ENCODE measurements at places on chromosomes 2 and 18.

DNA sequence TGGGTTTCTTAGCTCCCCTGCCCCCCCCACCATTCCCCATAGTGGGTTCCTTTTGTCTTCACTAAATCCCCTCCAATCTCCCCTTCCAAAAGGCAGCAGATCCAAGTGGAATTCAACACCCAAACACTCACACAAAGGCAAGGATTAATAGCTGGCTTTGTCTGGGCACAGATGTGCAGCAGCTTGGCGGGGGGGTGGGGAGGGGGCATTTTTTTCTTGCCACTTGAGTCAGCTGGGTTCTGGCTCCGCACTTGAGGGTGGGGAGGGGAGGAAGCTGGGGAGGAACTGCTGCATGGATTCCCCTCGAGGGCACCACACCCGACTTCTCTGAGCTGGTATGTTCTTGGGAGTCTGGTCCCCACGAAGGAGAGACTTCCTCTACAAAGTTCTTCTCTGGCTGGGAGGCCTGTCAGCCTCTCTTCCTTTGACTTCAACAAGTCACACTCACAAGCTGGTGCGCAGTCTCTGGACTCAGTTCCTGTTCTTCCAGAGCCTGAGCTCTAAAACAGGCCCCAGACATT lies 36.0 kb downstream of the SERTAD2 start:
- DNase-seq, result no peak

DNA sequence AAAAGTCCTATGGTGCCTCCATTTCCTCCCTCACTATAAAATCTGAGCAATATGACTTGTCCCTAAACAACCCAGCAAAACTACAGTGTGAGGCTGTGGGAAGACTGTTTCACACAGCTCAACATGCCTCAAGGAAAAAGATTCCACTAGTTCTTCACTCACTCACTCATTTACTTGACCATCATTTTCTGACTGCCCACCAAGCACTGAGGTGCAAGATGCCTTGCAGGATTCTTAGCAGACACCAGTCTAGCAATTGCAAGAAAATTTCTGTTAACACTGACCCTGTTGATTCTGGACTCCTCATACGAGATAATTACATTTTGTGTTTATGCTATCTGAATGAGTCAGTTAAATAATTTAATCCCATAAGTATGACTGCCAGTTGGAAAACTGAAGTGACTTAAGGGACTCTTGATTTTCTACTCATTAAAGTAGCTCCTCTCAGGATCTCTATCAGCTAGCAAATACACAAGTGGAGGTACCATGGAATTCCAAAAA lies 51.9 kb upstream of the PCBP1 start:
- no peak for DNase-seq

- no peak for DNase-seq
Observed at GRCh38 chr2:603427-603826, 73.8 kb downstream of the TMEM18 start.

DNA sequence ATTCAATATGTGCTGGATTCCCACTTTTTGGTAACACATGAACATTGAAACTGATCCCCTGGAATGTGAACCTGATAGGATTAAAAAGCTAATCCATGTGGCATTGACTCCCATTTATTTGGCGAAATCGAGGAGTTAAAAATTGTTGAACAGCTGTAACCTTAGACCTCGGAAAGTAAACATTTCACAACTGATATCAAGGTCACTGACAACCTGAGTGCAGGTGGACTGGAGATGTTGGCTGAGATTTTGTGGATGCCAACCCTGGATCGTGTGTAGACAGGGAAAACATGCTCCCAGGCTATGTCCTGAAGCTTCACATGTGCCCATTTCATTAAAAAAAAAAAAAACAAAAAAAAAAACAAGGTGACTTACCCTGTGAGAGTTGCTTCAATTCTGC lies 204.8 kb downstream of the SETBP1 start:
- DNase-seq, result no peak

- DNase-seq, result no peak
Observed at GRCh38 chr2:137969418-137969765, 5.1 kb downstream of the HNMT start.

GRCh38 chr18:3083766-3084165 lies 70.8 kb upstream of the LPIN2 start:
- no peak for DNase-seq

GRCh38 chr2:216064014-216064630 lies 17.5 kb downstream of the PECR start:
- DNase-seq, result no peak

GRCh38 chr2:52264488-52264887 lies 1232.6 kb upstream of the NRXN1 start:
- DNase-seq, result no peak

DNA sequence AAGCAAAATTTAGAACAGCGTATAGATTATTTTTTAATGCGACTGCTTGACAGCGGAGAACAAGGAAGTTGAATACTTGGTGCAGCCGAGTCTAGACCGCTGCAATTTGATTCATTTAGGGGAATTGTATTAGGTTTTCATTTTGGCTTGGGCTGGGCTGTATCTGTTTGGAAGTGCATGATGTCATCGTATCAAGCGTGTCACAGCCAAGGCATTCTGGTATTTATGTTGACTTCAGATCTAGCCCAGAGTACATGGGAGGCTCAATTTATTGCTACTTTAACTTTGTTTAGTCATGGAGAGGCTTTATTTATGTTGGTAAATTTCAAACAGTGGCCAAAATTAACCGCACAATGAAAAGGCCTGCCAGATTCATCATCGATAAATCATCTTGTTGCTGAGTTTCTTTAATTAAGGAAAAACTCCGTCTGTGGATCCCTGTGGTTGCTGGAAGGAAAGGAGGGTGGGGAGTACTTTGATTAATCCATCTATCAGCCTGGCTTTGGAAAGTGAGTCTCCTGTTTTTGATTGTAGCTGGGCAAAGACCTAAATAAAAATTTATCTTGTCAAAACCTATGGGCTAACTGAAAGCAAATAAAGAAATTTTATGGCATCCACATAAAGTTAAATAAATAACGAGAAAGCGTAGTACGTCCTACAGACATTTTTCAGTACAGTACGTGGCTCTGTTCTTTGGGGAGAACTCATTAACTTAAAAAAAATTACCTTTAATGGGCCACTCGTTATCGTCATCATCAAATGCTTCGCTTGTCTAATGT lies 230.4 kb upstream of the SPRED2 start:
- no peak for DNase-seq

DNA sequence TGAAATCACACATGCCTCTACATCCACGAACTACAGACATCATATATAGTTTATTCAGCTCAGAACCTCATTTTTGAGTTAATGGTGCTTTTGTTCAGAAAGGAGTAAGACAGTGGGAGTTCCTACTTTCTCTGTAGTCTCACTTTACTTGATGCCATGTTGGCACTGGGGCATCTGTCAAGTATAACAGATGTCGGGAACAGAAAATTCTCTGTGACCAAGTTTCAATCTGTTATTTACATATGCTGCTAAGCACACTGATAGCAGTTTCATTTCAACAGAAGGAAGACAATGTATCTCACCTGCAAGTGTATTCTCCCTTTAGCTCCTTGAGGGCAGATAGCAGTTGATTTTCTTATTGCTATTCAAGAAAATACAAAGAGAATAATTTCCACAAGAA lies 774.1 kb downstream of the METTL4 start:
- no peak for DNase-seq

DNA sequence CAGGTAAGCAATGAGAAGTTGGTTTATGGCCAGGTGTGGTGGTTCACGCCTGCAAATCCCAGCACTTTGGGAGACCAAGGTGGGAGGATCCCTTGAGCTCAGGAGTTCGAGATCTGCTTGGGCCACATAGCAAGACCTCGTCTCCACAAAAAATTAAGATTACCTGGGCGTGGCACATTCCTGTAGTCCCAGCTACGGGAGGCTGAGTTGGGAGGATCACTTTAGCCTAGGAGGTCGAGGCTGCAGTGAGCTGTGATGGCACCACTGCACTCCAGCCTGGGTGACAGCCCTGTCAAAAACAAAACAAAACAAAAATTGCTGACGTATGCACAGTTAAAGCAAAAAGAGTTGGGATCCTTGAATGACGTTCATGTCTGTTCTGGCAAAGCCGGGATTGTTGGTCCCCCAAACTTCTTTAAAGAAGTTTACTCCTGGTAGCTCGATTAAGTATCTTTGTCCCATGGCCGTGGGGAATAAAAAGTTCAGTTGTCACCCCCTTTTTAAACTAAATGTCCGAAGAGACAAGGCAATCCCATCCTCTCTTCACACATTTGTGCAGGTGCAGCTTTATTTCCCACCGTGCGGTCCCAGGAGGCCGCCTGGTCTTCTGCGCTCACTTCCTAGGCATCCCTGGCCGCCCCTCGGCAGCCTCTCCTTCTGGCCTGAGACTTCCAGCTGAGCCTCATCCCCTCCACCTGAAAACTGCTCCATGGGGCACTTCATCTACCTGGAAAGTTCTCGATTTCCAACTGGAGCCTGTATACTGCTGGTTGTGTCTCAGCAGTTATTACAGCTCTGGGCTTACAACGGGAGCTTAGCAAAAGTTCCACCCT lies 762 bp upstream of the SPOPL start:
- no peak for DNase-seq

DNA sequence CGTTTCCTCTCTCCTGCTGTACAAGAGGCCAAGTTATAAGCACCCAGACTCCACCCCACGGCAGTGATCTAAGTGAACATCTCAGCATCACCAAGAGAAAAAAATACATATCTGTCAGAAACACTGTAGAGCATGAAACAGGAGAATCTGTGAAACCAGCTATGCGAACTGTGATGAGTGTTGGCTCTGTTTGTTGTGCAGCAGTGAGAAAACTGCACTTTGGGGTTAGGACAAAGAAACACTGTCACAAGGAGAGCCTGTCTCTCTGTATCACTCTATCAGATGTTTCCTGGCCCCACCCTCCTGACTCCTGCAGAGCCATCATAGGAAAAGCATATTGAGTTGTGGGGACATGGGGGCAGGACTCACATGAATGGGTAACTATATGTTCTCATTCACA lies 87.1 kb downstream of the LAMA3 start:
- DNase-seq, result no peak

GRCh38 chr2:38601463-38602135 lies 1.1 kb downstream of the HNRNPLL start:
- no peak for DNase-seq

- DNase-seq, result no peak
Observed at GRCh38 chr2:88028931-88029330, 12.6 kb upstream of the RNU2-63P start.

GRCh38 chr18:79877163-79878091 lies 74.0 kb downstream of the SLC66A2 start:
- DNase-seq, result no peak

DNA sequence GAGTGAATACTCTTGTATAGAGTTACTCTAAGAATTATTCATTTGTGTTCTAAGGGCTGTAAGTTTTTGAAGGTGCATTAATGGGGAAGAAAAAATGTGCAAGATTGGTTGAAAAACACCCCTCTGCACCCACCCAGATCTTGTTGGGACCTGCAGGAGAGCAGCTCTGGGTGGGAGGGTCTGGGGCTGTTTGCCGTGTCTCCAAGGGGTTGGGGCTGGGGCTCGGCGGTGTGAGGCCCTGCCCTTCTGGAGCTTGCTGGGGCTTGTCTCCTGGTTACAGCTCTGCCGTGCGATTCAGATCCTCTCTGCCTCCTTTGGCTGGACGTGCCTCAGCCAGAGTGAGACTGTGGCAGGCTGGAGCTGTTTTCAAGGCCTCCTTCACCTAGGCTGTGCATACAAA lies 26.1 kb downstream of the IGFBP2 start:
- no peak for DNase-seq

DNA sequence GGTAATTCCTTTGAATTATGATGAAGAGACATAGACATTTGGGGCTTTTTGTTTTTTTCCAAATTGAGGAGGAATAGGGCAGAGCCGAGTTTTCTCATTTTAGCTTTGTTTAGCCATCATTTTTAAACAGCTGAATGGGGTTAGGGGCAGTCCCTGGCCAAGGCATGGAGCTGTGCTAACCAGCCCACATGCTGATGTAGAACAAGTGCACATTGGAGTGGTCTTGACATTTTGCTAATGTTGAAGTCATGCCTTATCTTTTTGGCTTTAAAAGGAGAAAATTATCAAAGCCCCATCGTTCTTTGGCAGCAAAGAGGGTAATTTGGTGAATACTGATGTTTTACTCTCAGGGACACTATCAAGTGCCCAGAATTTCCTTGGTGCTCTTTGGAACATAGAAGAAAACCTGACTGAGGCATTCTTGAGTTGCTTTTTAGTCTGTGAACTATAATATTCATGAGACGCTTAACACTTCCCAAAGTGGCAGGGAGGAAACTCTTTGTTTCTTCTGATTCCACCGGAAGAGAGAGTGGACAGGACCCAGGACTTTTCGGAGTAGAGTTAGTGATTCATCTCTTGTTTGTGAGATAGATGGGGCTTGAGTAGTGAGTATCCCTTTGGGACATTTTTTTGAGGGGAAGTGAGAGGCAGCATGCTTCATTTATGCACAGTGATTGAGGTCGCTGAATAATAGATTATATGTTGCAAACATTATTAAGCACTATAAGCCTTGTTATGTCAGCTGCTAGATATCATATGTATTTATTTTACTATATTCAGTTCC lies 45.0 kb downstream of the MTA3 start:
- no peak for DNase-seq

GRCh38 chr2:54599914-54600313 lies 123.5 kb upstream of the EML6 start:
- DNase-seq, result peak; percentile 46

DNA sequence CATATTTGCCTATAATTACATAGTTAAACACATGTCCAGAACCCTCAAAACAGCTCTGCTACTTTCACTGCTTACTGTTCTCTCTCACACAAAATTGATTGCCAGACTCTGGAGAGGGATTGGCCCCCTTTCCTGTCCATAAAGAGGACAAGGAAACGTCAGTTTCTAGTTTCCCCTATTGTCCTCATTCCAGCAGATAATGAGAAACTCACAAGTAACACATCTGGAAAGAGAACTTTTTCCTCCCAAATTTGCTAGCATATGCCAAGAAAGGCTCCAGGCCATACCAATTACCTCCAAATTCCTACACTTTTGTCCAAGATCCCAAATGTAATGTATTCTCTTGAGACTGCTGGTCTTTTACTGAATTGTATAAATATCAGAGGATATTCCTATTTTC lies 200.5 kb downstream of the EXOC6B start:
- DNase-seq, result no peak

- no peak for DNase-seq
Observed at GRCh38 chr18:38460657-38461056, 895.1 kb upstream of the CELF4 start.

GRCh38 chr2:669323-669722 lies 7.9 kb downstream of the TMEM18 start:
- DNase-seq, result no peak

- DNase-seq, result no peak
Observed at GRCh38 chr18:13550418-13551304, 175.7 kb downstream of the FAM210A start.

- DNase-seq, result no peak
Observed at GRCh38 chr18:3816610-3817363, 366.8 kb downstream of the TGIF1 start.

DNA sequence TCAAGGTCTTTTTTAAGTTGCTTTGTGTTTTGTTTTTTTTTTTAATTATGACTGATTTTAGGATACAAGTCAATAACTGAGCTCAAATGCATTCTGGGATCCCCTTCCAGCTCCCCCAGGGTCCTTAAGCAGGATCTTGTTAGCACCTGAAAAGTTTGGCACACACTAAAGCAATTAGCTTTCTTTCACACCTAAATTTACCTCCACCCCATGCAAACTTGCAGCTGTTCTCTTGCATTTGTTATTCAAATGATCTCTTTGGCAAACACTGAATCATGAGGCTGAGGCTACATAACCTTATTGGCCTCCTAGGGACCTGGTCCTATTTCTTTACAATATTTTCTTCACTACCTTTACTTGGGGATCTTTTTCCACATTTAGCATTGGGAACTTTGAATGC lies 2026.1 kb upstream of the CELF4 start:
- DNase-seq, result no peak
